Heart left ventricle (tissue), 16 donors: ENCODE measurements at places on chromosomes 12 and 14.
A peak's percentile ranks its signal among the peaks of the same experiment; 100 is the strongest.

DNA sequence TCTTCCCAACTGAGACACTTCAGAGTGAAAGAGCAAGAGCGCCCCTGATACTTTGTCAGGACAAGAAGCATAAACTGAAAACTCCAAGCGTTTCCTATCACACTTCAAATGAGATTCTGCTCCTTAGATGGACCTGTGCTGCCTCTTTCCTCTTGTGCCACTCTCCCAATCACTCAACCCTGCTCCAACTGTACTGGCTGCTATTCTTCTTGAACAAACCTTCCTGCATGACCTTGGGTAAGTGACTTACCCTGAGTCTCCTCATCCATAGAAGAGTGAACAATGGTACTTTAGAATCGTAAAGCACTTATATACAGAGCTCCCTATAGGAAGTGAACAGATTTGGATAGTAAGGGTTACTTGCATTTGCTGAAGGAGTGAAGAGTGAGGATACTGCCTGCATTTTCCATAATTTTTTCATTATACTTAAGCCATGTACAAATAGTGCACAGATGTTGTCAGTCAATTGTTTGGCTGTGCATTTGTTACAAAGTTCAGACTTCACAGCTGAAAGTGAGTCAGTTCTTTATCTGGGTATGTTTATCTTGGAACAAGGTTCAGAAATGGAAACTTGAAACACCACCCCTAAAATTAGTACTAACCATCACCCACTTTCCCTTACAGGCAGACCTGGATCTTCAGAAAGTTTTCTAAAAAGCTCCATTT, 10.8 kb downstream of the MTERF2 start:
- H3K36me3 ChIP-seq: peaks cover 18% of the 10 kb centered on the region
- H3K4me3 ChIP-seq: no peak overlapping the region

- no peaks in the 10 kb centered on the region for H3K4me1 ChIP-seq
- no peaks in the 10 kb centered on the region for H3K36me3 ChIP-seq
- H3K4me3 ChIP-seq: no peak overlapping the region
Measured at GRCh38 chr12:30878024-30878423, 48.5 kb upstream of the TSPAN11 start.

GRCh38 chr12:50569321-50569720, 64.5 kb downstream of the DIP2B start:
- H3K27me3 ChIP-seq: no peaks in the 10 kb centered on the region
- no peaks in the 10 kb centered on the region for H3K36me3 ChIP-seq
- peak overlapping the region; percentile 20 for H3K27ac ChIP-seq
- H3K4me1 ChIP-seq: peaks cover 46% of the 10 kb centered on the region

DNA sequence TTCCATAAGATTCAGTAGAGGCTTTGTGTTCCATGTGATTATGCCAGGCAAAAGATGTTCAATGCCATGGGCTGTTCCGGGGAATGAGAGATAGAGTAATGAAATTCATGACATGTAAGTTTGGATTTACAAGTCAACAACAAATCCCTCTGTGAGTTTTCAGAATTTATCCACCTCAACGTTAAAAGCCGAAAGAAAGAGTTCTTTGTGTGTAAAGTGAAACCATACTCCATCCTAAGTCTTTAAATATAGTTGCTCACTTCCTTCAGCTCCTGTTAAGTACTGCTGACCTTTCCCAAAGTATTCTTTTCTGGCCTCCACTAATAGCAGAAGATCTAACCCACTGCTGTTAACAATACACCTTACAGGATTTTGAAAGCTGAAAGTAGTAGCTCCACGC, 190.0 kb downstream of the TMX1 start:
- H3K27me3 ChIP-seq: no peaks in the 10 kb centered on the region
- no peaks in the 10 kb centered on the region for H3K36me3 ChIP-seq
- peaks cover 14% of the 10 kb centered on the region for H3K4me1 ChIP-seq
- peak overlapping the region; percentile 11 for H3K27ac ChIP-seq

DNA sequence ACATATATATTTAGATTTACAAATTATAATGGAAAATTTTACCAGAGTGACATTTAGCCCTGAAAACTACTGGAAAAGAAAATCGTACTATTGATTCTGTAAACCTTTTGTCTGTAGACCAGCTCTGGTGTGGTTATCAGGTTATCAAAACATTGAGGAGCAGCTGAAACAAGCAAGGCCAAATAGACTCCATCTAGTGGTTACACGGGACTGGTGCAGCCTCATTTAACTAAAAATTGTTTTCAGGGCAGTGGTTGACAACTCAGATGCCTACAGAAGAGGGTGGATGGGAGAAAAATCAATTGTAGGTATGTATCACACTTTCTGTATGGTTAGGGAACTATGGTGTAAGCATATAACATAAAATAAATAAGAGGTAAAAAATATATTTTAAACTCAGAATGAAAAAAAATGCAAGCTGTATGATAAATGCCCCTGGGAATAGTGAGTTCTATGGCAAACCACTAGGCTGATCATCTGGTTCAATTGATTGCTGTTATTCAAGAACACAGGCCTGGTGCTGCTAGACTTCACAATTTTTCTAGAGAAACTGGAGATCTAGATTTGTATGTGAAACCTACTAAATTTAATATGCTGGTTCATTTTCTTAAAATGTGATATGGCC, 51.2 kb downstream of the ACSS3 start:
- H3K27me3 ChIP-seq: no peaks in the 10 kb centered on the region
- H3K36me3 ChIP-seq: no peaks in the 10 kb centered on the region
- no peak overlapping the region for H3K27ac ChIP-seq
- no peak overlapping the region for H3K4me3 ChIP-seq

GRCh38 chr12:108442067-108442466, 73.0 kb upstream of the FICD start:
- no peaks in the 10 kb centered on the region for H3K36me3 ChIP-seq
- H3K4me3 ChIP-seq: no peak overlapping the region
- H3K4me1 ChIP-seq: no peaks in the 10 kb centered on the region
- no peak for DNase-seq
- peaks cover 4% of the 10 kb centered on the region for H3K27me3 ChIP-seq
